ENCODE measurements at places on chromosomes 12 and 14.

- DNase-seq: no peak
These were observed 13.8 kb downstream of the KITLG start for GRCh38 chr12:88566430-88566829.

DNA sequence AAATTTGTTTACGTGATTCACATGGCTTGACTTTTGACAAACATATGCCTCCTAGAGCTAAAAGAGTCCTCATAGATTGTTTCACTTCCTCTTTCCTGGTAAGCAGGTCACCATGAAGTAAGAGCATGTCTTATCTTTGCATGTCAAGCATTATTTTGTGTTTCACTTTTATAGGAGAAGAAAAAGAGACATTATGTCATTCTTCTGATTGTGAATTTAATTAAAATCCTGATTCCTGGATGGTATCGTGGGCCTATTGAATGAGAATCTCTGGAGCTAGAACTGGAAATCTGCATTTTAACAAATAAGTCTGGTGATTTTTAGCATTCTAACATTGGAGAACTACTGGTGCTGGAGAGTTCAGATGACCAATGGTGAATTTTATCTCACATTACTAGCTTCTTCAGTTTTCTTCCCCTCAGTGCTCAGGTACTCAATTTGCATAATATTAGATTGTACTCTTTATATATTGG lies 218.6 kb upstream of the ATP2B1 start:
- no peak for DNase-seq

GRCh38 chr12:97778111-97778510 lies 315.5 kb downstream of the RMST start:
- DNase-seq: no peak

GRCh38 chr12:114512351-114512750 lies 106.4 kb upstream of the TBX5 start:
- DNase-seq: no peak

GRCh38 chr14:21068521-21069387 lies 1.4 kb upstream of the ARHGEF40 start:
- no peak for DNase-seq

DNA sequence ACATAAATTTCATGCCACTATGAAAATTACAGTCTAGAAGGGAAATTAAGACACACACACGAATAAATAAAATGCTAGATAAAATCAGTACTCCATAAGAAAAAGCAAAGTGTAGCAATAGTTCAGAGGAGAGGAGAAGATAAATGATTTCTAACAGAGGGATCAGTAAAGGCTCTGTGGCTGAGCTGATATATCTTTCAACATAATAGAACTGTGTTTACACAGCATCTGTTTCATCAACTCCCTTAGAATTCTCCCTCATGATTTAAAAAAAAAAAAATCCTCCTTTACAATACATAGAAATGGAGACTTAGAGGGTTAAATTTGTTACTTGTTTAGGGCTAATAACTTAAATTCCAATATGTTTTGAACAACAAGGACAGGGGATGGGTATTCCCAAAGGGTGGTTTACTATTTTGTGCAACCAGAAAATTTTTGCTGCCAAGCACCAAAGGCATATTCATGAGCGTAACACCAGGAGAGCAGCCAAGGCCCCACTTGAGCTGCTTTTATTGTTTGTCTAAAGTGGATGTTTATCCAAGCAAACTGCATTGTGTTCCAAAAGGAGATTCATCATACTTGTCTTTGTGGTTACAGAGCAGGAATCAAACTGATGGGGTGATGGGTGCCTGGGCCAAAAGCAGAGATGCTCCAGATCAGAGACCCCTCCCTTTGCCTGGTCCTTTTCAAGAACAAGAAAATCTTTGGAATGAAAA lies 162.7 kb downstream of the BMP4 start:
- no peak for DNase-seq

DNA sequence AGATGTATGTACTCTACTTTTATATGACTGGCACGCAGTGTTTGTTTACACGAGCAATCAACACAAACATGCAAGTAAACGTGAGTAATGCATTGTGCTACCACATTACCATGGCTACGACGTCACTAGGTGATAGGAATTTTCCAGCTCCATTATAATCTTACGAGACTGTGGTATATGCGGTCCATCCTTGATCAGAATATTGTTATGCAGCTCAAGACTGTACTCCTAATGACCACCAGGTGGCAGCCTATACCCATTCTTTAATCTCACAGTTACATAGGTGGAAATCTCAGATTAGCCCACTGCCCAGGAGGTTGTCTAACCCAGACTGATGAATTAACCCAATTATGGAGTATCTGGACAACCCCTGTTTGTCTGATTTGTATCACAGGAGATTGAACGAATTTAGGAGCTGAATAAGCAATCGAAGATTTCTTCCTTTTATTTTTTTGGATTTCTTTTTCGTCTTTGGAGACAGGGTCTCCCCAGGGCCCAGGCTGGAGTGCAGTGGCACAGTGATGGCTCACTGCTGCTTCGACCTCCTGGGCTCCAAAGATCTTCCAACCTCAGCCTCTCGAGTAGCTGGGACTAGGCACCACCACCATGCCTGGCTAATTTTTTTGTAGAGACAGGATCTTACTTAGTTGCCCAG lies 8.7 kb upstream of the TESPA1 start:
- DNase-seq: no peak

DNA sequence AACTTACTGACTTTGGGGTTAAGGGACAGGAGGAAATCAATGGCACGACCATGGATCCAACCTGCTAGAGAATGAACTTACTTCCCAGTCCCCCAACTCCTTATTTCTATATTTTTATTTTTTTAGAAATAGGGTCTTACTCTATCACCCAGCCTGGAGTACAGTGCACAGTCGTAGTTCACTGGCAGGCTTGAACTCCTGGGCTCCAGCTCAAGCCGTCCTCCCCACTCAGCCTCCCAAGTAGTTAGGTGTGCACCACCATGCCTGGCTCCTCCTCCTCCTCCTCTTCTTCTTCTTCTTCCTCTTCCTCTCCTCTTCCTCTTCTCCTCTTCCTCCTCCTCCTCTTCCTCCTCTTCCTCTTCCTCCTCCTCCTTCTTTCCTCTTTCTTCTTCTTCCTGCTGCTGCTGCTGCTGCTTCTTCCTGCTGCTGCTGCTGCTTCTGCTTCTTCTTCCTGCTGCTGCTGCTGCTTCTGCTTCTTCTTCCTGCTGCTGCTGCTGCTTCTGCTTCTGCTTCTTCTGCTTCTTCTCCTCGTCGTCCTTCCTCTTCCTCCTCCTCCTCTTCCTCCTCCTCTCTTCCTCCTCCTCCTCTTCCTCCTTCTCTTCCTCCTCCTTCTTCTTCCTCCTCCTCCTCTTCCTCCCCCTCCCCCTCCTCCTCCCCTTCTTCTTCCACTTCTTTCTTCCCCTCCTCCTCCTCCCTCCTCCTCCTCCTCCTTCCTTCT lies 390.1 kb upstream of the RGS6 start:
- no peak for DNase-seq

DNA sequence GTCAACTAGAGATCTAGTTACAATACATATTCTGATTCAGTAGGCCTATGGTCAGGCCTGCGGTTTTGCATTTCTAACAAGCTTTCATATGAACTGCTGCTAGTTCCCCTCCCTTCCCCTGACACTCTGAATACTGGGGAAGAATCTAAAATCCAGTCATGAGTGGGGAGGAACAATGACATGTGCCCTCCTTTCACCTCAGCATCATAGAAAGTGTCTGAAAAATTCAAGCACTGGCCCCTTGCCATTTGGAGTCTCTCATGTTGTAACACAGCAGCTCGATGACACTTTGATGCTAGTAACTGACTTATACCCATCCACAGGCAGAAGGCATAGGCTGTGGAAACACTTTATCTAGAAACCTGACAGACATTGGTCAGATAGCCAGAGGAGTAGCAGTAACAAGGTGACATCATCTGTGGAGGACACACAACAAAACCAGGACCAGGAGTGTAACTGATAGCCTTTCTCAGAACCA lies 161.9 kb upstream of the RASSF8 start:
- DNase-seq: no peak

GRCh38 chr12:66156654-66157053 lies 13.1 kb downstream of the TMBIM4 start:
- no peak for DNase-seq

DNA sequence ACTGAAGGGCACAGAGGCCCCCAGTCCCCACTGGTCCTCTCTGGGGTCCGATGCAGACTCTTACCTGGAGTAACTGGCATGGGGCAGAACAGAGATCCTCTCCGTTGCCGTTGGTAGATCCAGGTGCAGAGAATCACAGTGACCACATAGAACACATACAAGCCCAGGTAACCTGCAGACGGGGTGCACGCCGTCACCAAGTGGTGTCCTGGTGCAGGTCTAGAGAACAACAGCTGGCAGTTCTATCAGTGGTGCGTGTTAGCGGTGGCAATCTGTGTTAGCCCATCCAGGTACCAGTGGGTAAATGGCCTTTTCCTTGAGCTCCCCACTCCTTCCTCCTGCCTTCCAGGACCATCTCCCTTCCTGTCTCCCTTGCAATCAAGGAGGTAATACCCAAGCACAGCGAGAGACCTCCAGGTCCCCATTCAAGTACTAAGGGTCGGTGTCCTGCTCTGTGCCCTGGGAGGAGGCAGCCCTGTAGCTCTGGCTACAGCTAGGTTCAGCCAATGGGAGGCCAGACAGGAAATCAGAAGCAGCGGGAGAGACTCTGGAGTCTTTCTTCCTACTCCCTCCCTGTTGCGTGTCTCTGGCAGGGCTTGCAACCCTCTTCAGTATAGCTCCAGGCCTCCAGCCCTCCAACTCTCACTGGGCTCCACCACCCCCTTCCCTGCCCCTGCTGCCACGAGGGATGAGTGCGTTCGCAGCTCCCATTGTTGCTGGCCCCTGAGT lies 15.8 kb downstream of the SLC8B1 start:
- DNase-seq: no peak

DNA sequence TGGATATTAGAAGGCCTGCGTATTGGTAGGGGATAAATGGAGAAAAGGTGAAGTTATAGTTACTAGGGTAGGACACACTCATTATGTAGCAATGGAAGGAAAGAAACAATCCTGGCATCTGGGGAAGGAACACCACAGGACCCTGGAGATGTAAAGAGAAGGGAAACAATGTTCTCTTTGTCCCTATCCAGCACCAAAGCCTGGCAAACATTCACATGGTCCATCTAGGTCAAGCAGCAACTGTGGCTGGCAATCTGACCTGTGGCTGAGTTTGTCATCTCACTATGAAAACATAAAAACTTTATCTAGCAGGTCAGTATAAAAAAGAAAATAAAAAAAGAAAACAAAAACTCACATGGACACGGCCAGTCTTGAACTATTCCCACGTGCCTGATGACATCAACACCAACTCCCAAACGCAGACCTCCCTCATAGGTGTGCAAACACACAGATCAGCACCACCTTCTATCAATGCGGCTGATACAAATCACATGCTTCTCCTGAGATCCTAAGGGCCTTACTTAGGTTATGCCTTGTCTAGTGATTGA lies 2.6 kb downstream of the POMT2 start:
- DNase-seq: no peak

DNA sequence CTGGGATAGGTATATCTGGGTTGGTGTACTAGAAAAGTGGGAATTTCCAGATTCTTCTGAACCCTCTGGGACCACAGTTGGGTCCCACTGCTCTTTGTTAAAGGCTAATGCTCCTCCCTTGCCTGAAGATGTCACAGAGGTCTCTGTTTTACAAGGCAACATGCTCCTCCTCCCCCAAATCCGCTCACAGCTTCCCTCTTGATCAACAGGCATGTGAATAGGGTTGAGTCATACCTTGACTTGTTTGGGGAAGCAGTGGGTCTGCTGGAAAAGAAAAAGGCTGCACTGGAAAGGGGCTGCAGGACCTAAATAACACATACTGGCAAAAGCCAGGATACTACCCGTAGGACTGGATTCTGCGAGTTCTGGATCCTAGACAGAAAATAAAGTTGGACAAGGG lies 165.4 kb upstream of the TMEM260 start:
- no peak for DNase-seq

GRCh38 chr14:31207755-31208545 lies at the start of gene HECTD1:
Gene HECTD1 (minus strand): TSS chr14:31207793. CDS start chr14:31205936, 1,857 bp downstream.
- peak; percentile 54 for DNase-seq

- DNase-seq: no peak
These were observed 183.8 kb upstream of the CNTN1 start for GRCh38 chr12:40508421-40508820.

- DNase-seq: no peak
These were observed 83.4 kb downstream of the KIF26A start for GRCh38 chr14:104221636-104222369.

GRCh38 chr12:113277511-113277910 lies 56.2 kb downstream of the TPCN1 start:
- no peak for DNase-seq

GRCh38 chr12:94172973-94173372 lies 24.6 kb downstream of the PLXNC1 start:
- DNase-seq: no peak

DNA sequence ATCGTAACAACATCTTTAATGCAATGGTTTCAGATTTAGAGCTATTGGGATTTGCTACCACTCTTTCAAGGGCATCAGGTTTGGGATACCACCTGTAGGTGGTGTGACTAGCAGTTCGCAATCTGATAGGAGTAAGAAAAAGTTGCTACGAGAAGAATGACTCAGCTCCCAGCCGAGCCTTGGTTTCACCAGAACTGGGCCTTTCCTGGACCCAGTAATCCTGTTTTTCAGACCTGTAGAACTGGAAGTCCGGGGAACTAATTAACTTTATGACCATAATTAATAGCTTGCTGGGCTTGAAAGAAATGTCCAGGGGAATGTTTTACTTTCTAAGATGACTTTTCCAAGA lies 770 bp downstream of the ABHD4 start:
- DNase-seq: no peak

GRCh38 chr12:78406828-78407227 lies 457.7 kb upstream of the SYT1 start:
- no peak for DNase-seq

DNA sequence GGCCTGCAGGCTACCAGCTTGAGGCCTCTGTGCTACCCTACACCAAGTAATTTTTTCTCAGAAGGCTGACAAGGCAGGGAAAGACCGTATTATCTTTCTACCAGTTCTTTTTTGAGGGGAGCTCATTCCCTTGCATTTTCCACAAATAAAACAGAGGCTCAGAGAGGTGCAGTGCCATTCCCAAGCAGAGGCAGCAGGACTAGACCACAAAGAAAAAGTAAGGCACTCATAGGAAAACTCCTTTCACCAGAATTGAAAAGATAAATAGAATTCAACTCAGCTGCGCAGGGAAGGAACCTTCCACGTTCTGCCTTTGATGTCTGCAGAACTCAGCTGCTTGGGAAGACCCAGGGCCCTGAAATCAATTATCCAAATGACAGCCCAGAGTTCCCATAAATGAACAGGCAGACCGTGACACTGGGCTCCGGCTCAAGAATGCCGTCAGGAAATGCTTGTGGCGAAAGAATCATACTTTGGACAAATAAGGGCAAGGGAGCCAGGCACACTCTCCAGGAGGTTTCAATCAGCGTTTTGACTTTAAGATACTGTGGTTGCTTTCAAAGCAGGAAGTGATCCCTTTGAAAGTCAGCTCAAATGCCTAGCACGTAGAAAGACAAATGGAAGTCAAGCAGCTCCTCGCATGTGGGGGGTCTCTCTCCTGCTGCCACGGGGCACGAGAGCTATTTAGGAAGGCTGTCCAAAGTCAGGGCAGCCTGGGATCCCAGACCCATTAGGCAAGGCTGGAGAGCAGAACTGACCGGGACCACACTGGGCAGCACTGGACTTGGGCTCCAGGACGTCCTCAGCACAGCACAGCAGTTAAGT lies 14.0 kb downstream of the KCTD10 start:
- no peak for DNase-seq
